ENCODE measurements at places on chromosomes 2 and 18.

GRCh38 chr2:240142859-240143258 lies 2.4 kb upstream of the OTOS start:
- no peak for DNase-seq

DNA sequence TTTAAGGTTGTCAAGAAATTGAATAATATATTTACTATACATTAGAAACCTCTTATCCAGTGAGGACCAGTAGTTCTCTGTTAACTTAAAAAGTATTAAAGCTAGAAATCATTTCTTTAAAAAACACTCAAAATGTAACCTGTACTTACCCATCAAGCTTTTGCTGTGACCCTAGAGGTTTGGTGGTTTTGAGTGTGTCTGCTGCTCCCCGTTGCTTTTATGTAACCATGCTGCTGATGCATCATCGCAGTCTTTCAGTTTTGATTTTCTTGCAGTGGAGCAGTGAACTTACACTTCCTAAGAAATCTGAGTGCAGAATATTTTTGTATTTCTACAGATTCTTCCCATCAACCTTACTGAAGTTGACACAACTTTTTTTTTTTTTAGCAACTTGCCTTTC lies 34.2 kb downstream of the MRPS9 start:
- DNase-seq = no peak

DNA sequence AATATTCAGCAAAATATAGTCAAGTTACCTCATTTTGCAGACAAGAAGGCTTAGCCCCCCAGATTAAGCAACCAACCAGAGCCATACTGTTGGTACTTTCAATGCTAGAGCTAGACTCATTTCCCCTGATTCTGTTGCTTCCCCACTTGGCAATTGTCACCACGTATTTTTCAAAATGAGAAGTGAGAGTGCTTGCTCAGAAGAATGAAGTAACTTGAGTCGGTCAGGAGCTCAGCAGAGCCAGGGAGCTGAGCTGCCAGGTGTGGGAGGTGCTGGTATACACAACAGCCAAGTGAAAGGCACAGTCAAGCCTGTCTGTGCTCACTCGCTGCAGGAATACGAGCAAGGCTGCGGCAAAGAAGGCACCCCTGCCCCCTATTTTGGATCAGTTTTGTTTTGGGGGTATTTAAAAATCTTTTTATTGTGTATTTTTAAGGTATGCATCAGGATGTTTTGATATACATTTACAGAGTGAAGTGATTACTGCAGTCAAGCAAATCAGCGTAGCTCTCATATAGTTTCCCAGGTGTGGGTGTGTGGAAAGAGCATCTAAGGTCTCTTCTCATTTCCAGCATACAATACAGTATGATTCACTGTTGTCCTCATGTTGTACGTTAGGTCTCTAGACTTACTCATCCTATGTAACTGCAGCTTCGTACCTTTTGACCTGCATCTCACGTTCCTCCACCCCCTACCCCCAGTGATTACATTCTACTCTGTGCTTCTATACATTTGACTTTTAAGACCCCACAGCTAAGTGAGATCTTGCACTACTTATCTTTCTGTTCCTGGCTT lies 62.4 kb downstream of the MRPS9 start:
- DNase-seq = no peak

DNA sequence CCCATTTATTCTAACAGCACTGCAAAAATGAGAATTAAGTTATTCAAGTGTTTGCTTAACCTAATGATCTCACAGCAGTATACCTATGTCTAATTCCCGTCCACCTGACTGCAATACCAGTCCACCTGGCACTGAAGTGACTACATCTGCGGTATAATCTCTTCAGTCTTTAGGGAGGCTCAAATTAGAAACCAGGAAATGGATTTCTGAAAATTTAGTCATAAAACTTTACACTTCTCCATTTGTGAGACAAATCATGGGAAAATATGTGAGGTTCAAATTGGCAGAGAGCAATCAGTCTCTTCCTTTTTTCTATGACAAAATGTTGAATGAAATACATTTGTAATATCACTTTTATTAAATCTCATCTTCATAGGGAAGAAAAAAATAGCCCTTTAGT lies 33.0 kb downstream of the FTCDNL1 start:
- DNase-seq = no peak

DNA sequence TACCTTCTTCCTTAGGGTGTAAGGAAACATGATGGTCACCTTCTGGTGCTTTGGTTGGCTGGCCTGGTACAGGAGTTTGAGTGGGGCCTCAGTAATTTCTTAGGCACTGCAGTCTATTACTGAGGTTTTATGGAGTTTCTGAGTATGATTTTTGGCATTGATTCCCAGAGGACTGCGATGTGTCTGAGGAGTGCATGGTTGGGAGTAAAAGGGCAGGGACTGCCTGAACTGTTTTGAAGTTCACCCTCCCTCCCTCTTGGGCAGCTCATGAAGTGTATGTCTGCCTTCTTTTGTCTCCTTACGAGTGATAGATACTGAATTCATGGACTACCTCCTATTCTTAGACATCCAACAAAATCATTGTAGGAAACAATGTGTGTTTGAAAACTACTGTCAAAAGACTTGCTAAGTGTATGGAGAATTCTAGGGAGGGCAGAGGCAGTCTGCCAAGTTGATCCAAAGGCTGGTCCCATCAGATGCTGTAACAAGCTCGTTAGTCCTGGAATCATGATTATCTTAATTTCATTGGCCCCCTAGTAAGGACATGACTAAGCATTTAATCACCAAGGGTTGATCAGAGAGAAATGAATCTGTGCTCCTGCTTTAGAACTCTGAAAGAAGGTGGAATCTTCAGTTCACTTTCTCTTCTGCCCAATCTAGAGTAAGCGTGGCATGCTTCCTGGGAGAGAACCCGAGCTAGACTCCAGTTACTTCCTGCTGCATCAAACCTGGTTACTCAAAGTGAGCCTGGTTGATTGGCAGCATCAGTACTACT lies 26.5 kb downstream of the LYPD6B start:
- no peak for DNase-seq

DNA sequence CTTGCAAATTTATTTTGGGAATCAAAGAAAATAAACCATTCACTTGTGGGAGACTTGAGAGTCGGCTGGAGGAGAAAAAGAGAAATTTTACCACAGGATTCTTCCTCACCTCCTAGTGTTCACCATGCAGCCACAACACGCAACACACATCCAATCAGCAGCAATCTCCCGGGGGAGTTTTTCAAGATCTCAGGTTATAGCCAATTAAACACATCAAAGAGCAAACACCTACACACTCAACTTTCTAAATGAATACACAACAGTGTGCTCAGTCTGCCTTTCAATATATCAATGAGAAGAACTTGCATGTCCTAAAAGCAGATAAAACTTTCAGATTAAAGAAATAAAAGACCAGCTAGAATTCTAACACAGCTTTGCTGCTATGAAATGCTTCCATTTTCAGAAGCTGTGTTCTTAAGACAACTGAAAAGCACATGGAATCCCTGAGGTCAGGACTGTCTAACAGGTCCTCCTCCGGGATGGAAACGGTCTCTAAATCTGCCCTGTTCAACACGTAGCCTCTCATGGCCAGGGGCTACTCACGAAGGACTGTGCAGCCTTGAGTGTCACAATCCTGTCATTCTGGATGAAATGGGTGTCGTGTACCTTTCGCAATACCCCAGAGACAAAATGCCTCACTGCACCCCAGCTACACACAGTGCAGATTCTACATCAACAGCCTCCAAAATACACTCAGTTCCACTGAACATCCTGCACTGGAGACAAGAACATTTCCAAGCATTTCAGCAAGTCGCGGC lies 84.2 kb downstream of the ZNF516 start:
- DNase-seq = no peak

DNA sequence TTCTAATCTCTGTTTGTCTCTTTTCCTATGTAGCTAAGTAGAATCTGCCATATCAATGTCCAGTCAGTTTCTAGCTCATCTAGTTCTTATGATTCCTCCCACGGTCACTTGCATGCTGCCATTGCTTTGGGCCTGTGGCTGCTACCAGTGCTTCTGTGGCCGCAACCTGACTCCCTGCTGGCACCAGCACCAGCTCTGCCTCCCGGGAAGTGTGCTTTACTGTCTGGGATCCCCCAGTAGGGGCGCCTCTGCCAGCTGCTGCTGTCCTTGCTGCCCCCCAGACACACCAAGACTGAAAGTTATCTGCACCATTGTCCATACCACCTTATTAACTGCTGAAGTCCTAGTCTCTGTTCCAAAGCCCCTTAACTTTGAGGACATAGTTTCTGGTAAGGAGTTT lies 56.3 kb downstream of the RAPGEF4 start:
- DNase-seq = no peak

DNA sequence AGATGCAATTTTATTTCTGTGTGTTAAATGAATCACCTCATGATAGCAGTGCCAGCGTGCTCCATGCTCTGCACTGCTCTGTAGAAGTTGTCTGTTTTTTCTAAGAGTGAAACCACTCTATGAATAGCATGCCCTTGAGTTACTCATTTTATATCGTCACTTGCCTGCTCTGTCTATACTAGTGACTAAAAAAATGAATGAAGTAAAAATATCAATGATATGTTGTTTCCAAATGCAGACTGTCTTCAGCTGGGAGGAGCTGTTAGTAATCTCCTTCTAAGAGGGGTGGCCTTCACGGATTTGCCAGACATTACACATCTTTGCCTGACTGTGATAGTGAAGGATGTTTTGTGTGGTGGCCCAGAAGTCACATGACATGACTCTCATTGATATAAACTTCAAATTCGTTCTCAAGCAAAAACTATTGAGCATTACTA lies 852.1 kb downstream of the CNTNAP5 start:
- DNase-seq = no peak

DNA sequence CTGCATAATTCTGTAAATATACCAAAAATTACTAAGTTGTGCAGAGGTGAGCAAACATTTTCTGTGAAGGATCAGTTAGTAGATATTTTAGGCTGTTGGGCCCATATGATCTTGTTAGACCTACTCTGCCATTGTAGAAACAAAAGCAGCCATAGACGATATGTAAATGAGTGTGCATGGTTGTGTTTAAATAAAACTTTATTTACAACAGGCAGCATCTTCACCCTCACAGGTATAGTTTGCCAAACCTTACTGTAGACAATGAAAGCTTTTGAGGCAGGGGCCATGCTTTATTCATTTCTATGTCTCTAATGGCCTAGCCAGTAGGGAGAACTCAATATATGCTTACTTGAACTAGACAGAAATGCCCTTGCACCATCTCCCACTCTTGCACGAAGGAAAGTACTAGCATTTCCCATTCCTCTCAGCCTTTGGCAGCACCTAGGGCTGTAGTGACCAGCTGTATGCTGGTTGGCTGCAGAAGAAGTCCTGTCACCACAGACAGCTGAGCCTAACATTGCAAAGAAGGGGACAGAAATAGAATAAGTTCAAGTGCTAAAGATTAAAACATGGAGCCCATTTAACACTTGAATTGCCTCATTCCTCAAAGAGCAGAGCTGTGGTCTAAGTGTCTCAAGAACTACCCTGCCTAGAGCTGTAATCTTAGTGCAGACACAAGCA lies 305.1 kb upstream of the MGAT5 start:
- no peak for DNase-seq

GRCh38 chr2:101895819-101896322 lies 95.9 kb upstream of the IL1R2 start:
- DNase-seq = no peak

GRCh38 chr18:11387880-11388279 lies 221.5 kb upstream of the SLC35G4 start:
- DNase-seq = no peak

- no peak for DNase-seq
These were observed at the start of gene CYP27A1 for GRCh38 chr2:218781691-218782527. TSS of gene CYP27A1 (plus strand) at chr2:218782147. CDS start at chr2:218782183, 36 bp downstream.

DNA sequence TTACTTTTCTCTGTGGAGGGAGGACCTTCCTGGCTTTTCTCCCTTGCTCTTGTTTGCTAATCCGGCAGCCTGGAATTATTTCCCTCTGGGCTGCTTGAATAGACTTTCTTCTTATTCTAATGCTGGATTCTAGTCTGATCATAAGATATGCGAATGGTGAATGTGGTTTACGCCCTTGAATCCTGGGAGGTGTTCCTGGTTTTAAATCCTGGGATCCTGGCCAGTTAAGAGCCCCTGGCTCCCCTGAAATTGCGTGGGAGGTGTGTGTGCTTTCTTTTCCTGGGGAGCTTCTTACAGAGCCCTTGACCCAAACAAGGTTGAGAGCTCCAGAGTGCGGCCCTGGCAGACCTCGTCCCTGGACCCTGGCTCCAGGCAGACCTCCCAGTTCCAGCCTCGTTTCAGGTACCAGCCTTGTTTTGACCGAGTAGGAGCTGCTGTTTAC lies 2.8 kb downstream of the SH3BP4 start:
- no peak for DNase-seq

DNA sequence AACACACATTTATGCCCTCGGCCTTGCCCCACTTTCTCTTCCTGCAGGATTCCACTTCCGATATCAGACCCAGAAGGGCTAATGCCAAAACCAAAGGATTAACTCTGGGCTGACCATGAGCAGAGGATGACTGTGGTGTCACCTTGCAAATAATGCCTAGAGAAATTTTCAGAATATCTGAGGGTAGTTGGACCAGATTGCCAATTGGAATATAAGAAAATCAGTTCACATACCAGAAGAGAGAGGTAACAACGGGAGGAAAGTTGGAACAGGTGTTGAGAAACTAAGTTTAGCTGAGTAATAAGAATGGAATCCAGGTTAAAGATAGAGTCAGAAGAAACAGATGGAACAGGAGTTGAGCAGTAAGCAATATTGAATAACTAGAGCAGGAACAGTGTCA lies 232.7 kb upstream of the UBE2E3 start:
- no peak for DNase-seq

DNA sequence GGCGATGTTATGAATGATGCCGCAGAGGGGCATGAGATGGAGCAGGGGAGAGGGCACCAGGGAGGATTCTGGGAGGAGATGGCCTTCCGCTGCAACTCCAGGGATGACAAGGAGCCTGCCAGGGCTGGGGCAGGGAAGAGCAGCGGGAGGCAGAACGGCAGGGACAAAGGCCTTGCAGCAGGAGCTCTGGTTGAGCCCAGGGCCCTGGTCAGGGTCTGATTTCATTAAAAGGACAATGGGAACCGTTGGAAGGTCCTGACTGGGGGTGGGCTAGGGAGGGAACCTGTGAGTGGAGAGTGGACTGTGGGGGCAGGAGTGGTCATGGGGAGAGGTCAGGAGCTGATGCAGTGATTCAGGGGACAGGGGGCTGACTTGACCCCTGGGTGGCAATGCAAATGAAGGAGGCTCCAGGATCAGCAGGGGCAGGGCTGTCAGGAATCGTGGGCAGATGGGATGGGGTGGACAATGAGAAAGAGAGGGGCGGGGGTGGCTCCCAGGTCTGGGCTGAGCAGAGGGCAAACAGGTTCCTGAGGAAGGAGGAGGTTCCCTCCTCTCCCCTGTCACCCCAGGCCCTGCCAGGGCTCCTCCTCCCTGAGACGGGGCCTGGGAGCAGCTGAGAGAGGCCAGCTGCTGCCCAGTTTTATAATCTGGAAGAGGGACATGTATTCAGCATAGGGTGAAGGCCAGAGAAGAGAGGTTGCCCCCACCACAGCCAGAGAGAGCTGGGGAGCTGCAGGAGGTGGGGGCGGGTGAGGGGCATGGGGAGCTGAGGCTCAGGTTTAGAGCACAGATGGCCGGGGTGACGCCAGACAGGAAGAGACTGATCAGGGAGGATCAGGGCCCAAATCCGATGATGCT lies 7.3 kb upstream of the DUSP2 start:
- peak; percentile 35 for DNase-seq

- no peak for DNase-seq
These were observed 136.2 kb downstream of the THADA start for GRCh38 chr2:43459446-43460173.

Measured in NCI-H1694 treated with DMSO at 0.1 percent for 48 hours (cell line).